ENCODE measurements at places on chromosomes 1 and 21. TPM values are rescaled to one million over a fixed set of nuclear protein-coding genes. Genes with fewer than 3 reads are reported as not detected.

- H3K4me1 ChIP-seq = no peaks in the 10 kb centered on the region
- no peak overlapping the region for H3K27ac ChIP-seq
- no peaks in the 10 kb centered on the region for H3K36me3 ChIP-seq
Measured at GRCh38 chr1:228270032-228270431, 62.2 kb downstream of the OBSCN start.

- H3K27ac ChIP-seq = no peak overlapping the region
- no peak overlapping the region for H3K4me3 ChIP-seq
- DNase-seq = no peak
- H3K27me3 ChIP-seq = no peaks in the 10 kb centered on the region
Measured at GRCh38 chr1:48450505-48450904, 21.5 kb downstream of the SPATA6 start.

DNA sequence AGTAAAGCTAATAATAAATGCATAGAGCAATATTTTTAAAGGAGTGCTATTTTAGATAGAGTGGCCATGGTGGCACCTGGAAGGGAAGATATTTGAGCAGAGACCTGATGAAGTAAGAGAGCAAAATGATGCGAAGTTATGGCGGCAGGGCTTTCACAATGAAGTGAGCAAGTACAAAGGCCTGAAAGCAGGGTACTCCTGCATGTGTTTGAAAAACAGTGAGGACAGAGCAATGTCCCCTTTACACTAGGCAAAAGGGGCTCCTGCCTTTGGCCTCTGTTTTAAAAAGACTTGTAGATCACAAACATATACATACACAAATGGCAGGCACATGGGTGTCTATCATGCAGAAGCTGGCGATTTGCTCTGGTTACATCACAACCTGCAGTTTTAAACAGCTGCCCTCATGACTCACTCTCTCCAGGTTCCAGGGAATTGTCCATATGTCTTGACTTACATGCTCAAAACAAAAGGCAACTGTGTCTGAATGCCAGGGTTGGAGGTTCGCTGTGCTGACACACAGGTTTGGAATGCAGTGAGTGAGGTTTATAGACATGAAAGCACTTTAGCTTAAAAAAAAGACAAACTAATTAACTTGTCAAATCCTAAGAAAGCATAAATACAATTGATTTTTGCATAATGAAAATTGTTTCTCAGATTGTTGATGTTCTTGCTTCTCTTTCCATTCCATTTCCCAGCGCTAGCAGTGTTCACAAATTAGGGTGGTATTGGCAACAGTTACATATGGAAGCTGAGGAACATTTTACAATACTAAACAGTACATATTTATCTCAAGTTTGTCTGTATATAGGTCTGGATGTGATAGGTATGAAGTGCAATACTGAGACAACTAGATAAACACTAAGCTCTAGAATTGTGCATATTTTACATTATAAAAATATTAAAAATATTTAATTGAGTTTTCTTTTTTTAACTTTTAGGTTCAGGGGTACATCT is 313.9 kb downstream of the BARHL2 start:
- peak; percentile 38 for DNase-seq
- H3K4me1 ChIP-seq = no peaks in the 10 kb centered on the region
- H3K27me3 ChIP-seq = no peaks in the 10 kb centered on the region
- H3K27ac ChIP-seq = no peak overlapping the region

DNA sequence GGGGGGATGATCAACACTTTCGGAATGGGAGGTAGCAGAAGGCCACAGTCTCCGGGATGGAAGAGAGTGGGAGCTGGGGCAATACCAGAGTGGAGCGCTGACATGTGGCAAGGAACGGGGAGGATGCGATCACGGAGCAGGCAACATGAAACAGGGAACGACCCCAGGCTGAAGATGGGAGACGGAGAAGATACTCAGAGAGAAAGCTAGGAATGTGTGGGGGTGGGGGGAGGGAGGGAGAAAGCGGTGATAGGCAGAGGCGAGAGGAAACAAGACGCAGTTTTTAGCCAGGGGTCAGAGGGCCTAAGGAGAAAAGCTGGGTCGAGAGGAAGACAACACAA is 577 bp downstream of the RAB3GAP2 start:
- no peaks in the 10 kb centered on the region for H3K27me3 ChIP-seq
- H3K4me3 ChIP-seq = peak overlapping the region; percentile 82
- DNase-seq = no peak
- H3K27ac ChIP-seq = peak overlapping the region; percentile 84
- peaks cover 11% of the 10 kb centered on the region for H3K4me1 ChIP-seq

DNA sequence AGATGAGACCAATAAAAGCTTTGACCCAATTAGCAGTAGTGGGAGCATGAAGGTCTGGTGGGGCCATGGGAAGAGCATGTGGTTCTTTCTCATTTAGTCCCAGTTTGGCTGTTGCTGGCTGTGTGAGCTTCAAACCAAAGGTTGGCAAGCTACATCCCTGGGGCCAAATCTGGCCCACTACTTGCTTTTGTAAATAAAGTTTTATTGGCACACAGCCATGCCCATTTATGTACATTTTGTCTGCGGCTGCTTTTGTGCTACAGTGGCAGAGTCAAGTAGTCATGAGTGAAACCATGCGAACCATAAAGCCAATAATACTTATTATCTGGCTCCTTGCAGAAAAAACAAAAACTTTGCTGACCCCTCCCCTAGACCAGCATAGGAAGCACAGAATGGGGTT is 196.9 kb downstream of the PRDM2 start:
- H3K27me3 ChIP-seq = no peaks in the 10 kb centered on the region
- no peak overlapping the region for H3K27ac ChIP-seq
- no peaks in the 10 kb centered on the region for H3K4me1 ChIP-seq
- no peak overlapping the region for H3K4me3 ChIP-seq
- no peaks in the 10 kb centered on the region for H3K36me3 ChIP-seq

DNA sequence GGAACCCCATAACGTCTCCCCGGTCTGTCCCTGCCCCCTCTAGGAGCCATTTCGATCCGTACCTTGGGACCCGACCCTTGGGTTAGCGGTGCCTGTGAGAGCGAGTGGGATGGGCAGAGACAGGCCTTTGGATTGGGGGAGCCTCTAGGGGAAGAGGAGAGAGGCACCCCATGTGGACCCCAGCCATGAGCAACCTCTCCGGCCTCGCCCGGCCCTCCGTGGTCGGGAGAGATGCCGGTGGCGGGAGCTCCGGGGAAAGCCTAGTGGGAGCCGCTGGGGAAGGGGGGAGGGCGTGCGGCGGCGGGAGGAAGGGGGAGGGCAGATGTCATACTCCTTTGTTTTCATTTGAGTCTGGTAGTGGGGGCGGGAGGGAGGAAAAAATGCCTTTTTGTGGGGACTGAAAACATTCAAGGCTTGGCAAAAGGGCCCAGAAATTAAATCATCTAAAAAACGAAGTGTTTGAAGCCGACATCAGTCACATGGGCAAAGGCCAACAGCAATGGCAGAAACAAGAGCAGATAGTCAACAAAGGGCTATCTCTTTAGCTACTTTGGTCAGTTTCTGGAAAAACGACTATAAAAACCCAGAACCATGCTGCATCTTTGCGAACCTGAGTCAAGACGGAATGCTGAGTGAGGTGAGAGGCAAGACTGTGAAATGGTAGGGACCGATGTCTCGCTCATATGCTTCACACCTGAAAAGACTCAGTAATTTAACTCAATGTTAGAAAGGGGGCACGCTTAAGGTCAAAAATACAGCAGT is 758 bp downstream of the PTBP2 start:
- peaks cover 13% of the 10 kb centered on the region for H3K4me1 ChIP-seq
- no peaks in the 10 kb centered on the region for H3K36me3 ChIP-seq
- peak; percentile 49 for DNase-seq
- peak overlapping the region; percentile 82 for H3K4me3 ChIP-seq

DNA sequence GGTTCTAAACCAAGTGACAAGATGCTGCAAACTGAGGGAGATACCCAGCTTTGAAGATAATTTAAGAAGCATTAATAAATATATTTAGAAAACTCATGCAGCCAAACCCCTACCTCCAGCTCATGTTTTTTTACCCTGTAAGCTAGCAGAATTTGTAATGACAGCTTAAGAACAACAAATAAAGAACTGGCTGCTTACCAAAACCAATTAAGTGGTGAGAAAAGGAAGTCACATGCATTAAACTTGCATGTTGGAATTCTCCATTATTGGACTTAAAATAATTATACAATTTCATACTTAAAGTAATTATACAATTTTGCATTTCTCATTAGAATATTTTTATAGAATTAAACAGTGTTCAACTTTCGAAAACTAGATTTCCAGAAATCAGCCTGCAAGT is 75.6 kb upstream of the CNIH3 start:
- H3K27me3 ChIP-seq = no peaks in the 10 kb centered on the region
- no peak for DNase-seq
- peaks cover 8% of the 10 kb centered on the region for H3K4me1 ChIP-seq

GRCh38 chr1:1356166-1356795 is 2.1 kb downstream of the MXRA8 start:
- H3K27me3 ChIP-seq = no peaks in the 10 kb centered on the region
- H3K4me3 ChIP-seq = no peak overlapping the region
- H3K4me1 ChIP-seq = no peaks in the 10 kb centered on the region
- DNase-seq = no peak

DNA sequence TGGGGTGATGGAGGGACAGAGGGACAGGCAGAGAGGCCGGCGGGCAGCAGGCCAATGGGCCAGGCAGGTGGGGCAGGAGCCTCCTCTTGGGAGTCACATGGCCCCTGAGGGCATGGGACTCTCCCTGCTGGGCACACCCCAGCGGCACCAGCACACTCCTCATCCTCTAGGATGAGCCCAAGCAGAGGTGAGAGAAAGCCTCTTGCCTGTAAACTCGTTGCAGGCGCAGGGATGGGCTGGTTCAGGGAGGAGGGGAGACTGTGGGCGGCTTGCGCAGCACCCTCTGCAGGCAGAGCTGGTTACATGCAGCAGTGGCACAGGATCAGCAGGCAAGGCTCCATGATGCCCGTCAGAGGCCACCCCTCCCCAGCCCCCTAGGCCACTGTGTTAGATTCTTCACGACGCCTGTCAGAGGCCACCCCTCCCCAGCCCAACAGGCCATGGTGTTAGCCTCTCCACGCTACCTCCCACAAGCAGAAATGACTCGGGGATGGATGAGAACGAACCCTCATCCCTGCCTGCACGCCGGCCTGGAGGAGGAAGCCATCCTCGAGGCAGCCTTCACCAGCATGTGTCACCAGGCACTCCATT is 209.7 kb upstream of the VAMP3 start:
- no peaks in the 10 kb centered on the region for H3K27me3 ChIP-seq

GRCh38 chr1:1358433-1359271 is at the start of gene MXRA8:
TSS of gene MXRA8 (minus strand) at chr1:1358555. CDS start at chr1:1358504, 51 bp downstream.
- no peaks in the 10 kb centered on the region for H3K27me3 ChIP-seq
- H3K4me3 ChIP-seq = peak within 1 kb of the TSS; percentile 19
- H3K4me1 ChIP-seq = no peaks in the 10 kb centered on the region
- no peaks in the 10 kb centered on the region for H3K36me3 ChIP-seq

GRCh38 chr1:59730759-59731478 is 83.8 kb upstream of the HOOK1 start:
- peak; percentile 63 for DNase-seq
- H3K36me3 ChIP-seq = no peaks in the 10 kb centered on the region
- H3K27ac ChIP-seq = no peak overlapping the region
- H3K4me1 ChIP-seq = peaks cover 13% of the 10 kb centered on the region

GRCh38 chr1:152654110-152654509 is 9.1 kb upstream of the LCE2D start:
- no peak overlapping the region for H3K27ac ChIP-seq
- peak; percentile 64 for DNase-seq
- no peak overlapping the region for H3K4me3 ChIP-seq
- no peaks in the 10 kb centered on the region for H3K4me1 ChIP-seq

- no peak overlapping the region for H3K4me3 ChIP-seq
- H3K4me1 ChIP-seq = no peaks in the 10 kb centered on the region
- no peaks in the 10 kb centered on the region for H3K36me3 ChIP-seq
- H3K27me3 ChIP-seq = no peaks in the 10 kb centered on the region
- H3K27ac ChIP-seq = no peak overlapping the region
Measured at GRCh38 chr1:192766009-192766625, 42.7 kb upstream of the RGS2 start.

GRCh38 chr1:205232127-205232820 is 4.5 kb downstream of the TMCC2 start:
- H3K27ac ChIP-seq = no peak overlapping the region
- no peaks in the 10 kb centered on the region for H3K4me1 ChIP-seq
- no peak overlapping the region for H3K4me3 ChIP-seq

DNA sequence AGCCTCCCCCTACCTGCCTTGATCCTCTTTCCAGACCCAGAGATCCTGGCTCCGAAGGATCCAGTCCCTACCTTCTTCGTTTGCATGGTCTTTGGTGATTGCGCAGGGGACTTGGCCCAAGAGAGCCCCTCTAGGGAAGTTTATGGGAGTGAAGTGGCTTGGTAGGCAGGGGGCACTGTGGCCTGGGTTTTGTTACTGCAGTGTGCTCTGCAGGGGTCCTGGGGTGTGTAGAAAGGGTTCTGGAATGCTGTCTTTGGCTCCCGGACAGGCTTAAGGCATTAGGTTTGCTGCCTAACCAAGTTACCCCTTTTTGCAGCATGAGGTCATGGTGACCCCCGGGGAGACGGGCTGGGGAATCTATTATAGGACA is 3.8 kb downstream of the ATP8B2 start:
- H3K27ac ChIP-seq = no peak overlapping the region
- peaks cover 16% of the 10 kb centered on the region for H3K4me1 ChIP-seq
- H3K27me3 ChIP-seq = no peaks in the 10 kb centered on the region
- H3K4me3 ChIP-seq = peak overlapping the region; percentile 45
- no peak for DNase-seq
- no peaks in the 10 kb centered on the region for H3K36me3 ChIP-seq

DNA sequence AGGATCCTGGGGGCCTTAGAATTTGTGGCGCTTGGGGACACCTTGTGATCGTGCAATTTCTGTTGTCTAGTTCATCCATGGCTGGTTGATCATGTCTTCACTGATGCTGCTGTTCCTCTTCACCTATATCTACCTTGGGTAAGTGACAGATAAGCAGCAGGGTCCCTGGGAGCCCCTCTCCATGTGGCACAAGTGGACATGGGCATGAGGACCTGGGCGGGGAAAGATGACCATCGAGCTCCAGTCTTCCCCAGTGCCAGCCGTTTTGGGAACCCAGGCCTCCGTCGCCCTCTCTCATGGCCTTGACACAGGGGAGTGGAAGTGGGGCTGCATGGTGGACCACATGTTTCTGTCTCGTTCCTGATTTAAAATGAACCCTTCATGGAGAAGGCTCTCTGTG is 17.6 kb downstream of the PSEN2 start:
- no peak overlapping the region for H3K4me3 ChIP-seq
- peaks cover under 1% of the 10 kb centered on the region for H3K4me1 ChIP-seq
- peaks cover 26% of the 10 kb centered on the region for H3K36me3 ChIP-seq
- no peak for DNase-seq
- H3K27ac ChIP-seq = no peak overlapping the region
- H3K27me3 ChIP-seq = no peaks in the 10 kb centered on the region

DNA sequence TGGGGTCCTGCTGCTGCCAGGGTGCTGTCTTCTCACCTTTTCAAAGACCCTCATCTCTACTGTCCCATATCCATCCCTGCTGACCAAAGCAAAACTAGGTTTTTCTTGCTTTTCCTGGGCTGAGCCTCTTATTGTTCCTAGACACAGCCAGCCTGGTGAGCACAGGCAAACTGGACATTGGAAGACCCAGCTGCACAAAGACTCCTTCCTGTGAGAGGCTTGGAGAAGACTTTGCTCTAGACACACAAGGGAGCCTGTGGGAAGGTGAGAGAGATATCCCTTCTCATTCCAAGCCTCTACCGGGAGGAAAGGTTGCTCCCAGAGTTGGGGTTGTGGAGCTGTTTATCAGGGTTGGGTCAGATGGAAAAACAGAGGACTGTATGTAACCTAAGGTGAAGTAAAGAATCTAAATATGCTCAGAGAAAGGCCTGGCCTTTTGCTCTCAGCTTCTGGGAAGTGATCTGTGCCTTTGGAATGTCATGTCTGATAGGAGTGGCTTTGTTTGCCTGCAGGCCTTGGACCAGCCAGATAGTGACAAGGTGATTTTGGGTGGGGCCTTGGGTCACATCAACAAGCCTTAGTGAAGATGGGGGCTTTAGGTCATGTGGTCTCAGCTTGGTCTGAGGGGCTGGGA is 87.6 kb upstream of the RUNX1 start:
- no peak overlapping the region for H3K4me3 ChIP-seq
- DNase-seq = no peak
- no peaks in the 10 kb centered on the region for H3K36me3 ChIP-seq
- H3K27me3 ChIP-seq = no peaks in the 10 kb centered on the region

VSIG8 gene
- not detected for total RNA-seq

ECM1 gene
- 2.3 TPM for total RNA-seq

CR1 gene
- total RNA-seq = 0.20 TPM
